Activated CD4-positive, CD25-positive, alpha-beta regulatory T cell treated with anti-CD3 and anti-CD28 coated beads, Interleukin-2, amount 50 U/mL, for 16 hours (primary cell): ENCODE measurements at places on chromosomes 5 and 9.

GRCh38 chr9:63859475-63860215 is 1425.4 kb downstream of the FOXD4L5 start:
- no peak for DNase-seq

DNA sequence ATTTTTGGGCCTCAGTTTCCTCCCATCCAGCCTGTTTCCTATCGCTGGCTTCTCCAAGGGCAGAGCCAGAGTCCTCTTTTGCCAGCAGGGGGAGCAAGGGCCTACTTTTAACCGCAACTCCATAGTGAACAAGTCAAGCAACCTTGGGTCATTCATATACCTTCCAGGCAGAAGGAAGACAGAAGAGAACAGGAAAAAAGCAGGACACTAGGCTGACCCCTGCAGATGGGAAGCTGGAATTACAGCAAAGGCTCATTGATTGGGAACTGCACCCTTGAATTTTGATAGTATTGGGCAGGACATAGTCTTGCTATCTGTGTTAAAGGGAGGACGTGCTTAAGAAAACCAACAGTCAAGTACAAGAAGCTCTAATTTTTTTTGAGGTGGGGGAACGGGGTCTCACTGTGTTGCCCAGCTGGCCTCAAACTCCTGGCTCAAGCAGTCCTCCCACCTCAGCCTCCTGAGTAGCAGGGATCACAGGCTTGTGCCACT is 30.1 kb downstream of the QRFP start:
- DNase-seq = no peak

- DNase-seq = no peak
Observed at GRCh38 chr9:88852794-88853193, 138.5 kb upstream of the S1PR3 start.

DNA sequence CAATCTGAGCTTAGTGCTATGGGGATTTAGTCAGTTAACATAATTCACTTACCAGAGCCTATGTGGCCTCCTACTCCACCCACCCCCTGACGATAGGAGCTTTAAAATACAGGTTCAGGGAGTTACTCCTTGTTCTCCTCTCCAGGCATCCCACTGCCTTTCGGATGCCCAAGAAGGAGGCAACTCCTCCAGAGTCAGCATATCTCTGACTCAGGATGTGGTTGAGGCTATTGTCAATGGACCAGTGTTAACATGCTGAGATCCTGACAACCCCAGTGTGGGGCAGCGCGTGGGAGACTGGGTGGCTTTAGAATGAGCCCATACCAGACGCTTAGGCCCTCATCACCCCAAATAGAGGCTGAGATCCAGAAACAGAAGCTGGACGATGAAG is 27.4 kb downstream of the BICD2 start:
- no peak for DNase-seq

- DNase-seq = no peak
Observed at GRCh38 chr9:7376213-7376612, 423.4 kb downstream of the DMAC1 start.

- no peak for DNase-seq
Observed at GRCh38 chr9:28563291-28563934, 990.1 kb upstream of the C9orf72 start.

- no peak for DNase-seq
Observed at GRCh38 chr5:97726106-97726505, 543.1 kb upstream of the RIOK2 start.

GRCh38 chr5:79111960-79112702 is 522 bp downstream of the BHMT start:
- DNase-seq = no peak

- no peak for DNase-seq
Observed at GRCh38 chr5:88860501-88860900, 22.5 kb downstream of the MEF2C start.

- DNase-seq = no peak
Observed at GRCh38 chr9:100485196-100485595, 12.2 kb downstream of the TMEFF1 start.

- no peak for DNase-seq
Observed at GRCh38 chr5:98205691-98206461, 567.6 kb upstream of the RGMB start.

GRCh38 chr5:71977311-71977710 is 130.0 kb upstream of the MAP1B start:
- DNase-seq = no peak

GRCh38 chr5:172686111-172686510 is 45.0 kb downstream of the NEURL1B start:
- no peak for DNase-seq

- DNase-seq = no peak
Observed at GRCh38 chr9:114954956-114955582, 24.7 kb upstream of the TNFSF8 start.

DNA sequence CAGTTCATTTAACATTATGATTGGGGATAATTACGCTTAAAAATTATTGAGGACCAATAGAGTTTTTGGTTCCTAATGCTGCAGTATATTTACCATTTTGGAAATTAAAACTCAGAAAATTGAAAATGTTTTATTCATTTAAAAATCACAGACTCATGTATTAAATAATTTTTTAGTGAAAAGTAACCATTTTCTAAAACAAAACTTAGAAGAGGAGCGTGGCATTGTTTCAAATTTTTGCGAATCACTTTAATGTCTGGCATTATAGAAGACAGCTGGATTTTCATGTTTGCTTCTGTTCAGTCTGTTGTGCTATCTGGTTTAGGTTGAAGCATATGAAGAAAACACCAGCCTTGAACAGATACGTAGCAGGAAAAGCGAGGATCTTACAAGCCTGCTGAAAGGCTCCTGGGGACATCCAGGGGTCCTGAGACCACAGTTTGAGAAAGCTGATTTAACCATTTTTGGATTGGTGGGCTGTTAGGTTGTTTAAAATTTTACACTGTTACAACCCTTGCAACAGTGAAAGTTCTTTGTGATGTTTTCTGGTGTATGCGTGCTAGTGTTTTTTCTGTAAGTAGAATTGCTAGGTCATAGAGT is 1.6 kb downstream of the ZFYVE16 start:
- no peak for DNase-seq

DNA sequence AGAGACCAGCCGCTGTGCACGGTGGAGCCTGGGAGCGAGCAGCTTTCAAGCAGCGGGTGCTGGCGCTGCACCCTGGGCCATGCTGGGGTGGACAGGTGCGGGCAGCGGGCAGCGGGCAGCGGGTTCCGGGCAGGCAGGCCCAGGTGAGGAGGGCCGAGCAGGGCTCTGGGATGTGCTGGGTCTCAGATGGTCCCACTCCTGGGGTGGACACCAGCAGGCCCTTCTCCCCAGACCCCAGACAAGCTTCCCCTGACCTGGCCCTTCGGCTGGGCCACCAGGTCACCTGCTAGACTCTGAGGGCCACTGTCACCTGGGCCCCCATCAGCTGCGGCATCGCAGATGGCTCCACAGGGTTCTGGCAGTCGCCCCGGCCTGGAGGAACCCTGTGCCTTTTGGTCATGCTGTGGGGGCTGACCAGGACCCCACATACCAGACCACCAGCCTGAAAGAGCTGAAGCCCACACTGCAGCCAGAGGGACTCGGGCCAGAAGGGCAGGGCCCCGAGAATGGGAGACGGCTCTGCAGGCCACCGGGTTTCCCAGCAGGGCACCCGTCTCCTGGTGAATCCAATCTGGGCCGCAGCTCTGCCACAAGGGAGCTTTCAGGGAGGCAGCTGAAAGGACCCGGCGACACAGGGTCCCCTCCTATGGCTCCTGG is 2.0 kb downstream of the SLC6A19 start:
- DNase-seq = no peak

DNA sequence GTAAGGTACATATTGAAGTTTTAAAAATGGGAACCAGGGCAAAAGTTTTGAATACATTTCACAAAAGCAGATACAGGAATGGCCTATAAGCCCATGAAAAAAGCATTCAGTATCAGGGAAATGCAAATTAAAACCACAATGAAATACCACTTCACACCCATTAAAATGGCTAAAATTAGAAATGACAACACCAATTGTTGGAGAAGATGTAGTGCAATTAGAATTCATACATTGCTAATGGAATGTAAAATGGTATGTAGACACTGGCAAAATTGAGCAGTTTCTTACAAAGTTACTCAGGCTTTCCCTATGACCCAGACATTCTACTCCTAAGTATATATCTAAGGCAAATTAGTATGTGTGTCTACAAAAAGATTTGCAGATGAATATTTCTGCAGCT is 34.2 kb downstream of the CDC14B start:
- no peak for DNase-seq

DNA sequence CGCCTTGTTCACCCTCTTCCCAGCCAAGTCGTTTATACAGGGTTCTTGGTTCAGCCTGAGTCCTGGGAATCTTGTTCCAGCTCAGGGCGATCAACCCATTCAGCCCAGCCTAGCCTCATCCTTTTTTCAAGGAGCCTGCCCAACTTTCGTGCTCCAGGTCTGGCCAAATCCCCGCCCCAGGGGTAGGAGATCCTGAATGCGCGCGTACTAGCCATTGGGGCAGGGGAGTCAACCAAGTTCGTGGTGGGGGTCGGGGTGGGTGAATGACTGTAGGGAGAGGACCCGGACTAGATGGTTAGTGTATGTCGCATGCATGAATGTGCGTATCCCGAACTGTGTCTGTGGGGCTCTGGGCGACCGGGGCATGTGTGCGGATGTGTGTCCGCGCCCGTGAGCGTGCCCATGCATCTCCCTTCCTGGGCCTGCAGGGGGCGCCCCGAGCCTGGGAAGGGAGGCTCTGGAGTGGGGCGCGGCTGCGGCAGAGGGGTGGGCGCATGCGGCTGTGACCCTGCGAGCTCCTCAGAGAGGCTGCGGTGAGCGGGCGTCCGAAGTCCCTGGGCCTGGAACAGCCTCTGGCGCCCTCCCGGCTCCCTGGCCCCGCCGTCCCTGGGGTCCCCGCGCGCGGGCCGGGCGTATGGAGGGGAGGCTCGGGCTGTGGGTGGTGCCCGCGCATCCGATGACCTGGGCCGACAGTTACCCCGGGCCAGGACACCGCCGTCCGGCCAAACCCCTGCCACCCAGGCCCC is 8.7 kb downstream of the CCL21 start:
- peak; percentile 51 for DNase-seq

DNA sequence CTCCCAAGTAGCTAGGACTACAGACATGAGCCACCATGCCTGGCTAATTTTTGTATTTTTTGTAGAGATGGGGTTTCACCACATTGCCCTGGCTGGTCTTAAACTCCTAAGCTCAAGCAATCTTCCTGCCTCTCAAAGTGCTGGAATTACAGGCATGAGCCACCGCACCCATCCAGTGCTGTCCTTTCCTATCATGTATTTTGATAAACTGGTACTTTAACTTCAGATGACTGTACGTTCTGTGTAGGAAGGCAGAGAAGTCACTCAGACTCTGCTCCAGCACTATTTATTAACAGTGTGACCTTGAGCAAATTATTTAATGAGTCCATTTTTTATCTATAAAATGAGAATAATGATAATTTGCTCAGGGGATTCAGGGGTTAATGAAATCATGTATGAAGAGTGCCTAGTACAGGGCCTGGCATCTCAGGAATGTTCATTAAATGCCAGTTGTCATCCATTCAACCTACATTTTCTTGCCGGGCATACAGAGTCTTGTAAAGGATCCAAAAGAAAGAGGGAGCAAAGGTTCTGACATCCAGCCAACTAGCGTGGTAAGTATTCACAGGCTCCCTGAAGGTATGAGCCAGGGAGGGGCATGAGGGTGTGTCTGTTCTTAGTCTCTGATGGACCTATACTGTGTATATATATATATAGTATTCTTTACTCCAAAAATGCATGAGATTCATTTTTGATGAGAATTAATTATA is 201.9 kb downstream of the PBX3 start:
- DNase-seq = no peak

- no peak for DNase-seq
Observed at GRCh38 chr5:72561148-72561972, 54.1 kb upstream of the ZNF366 start.

DNA sequence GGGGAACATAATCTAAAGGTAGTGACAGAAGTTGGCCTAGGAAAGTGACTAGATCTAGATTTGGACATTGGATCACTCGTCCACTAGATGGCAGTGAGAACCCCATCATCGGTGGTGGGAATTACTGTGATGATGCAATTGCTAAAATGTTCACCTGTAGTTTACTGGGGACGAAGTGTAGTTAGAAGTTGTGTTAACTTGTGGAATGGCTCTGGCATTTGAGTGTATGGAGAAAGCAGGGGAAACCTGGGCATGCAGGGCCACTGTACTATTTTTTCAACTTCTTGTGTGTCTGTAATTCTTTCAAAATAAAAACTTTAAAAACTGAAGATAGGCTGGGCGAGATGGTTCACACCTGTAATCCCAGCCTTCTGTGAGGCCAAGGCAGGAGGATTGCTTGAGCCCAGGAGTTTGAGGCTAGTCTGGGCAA is 75.5 kb downstream of the PHAX start:
- DNase-seq = peak; percentile 59

- no peak for DNase-seq
Observed at GRCh38 chr5:58259685-58260152, 200.2 kb downstream of the PLK2 start.

DNA sequence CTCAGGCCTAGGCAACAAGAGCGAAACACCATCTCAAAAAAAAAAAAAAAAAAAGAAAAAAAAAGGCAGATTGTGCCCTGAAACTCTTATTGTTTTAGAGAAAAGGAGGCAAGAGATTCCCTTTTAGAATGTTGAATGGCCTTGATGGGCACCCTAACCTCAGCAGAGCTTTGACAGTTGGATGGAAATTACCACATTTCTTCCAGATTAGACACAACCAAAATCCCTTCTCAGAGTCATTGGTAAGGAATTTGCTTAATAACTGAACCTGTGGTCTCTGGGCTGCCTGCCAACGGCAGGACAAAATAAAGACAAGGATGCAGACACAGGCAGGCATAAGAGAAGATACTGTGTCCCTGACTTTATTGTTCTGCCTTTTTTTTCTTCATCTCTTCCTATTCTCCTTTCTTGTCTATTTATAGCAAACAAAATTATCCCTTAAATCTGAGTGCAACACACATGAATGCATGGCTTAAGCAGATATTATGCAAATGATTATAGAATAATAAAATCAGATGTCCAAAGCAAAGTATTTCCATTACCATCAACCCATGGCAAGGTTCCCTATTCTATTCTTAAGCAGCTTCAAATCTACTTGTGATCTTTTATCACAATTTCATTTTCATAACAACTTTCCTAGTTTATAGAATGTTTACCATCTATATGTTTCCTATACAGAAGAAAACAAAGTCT is 37.3 kb upstream of the TRIO start:
- DNase-seq = no peak

- no peak for DNase-seq
Observed at GRCh38 chr5:125293726-125294125, 547.3 kb upstream of the ZNF608 start.

GRCh38 chr9:37369671-37370070 is 52.8 kb upstream of the GRHPR start:
- no peak for DNase-seq

GRCh38 chr5:96247097-96247701 is 185.8 kb downstream of the PCSK1 start:
- no peak for DNase-seq

GRCh38 chr5:135185481-135186065 is 151.5 kb upstream of the PITX1 start:
- DNase-seq = no peak

DNA sequence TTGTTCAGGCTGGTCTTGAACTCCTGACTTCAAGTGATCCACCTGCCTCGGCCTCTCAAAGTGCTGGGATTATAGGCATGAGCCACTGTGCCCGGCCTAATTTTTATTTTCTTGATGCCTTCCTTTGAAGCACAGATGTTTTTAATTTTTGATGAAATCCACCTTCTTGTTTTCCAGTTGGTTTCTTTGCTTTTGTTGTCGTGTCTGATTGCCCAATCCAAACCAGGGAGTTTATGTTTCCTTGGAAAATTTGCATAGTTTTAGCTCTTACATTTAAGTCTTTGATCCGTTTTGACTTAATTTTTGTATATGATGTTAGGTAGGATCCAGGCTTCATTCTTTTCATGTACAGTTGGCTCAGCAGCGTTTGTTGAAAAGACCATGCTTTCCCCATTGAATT is 15.2 kb downstream of the EHMT1 start:
- DNase-seq = no peak
